Activated CD4-positive, alpha-beta T cell treated with anti-CD3 and anti-CD28 coated beads, Interleukin-2, amount 50 U/mL, for 16 hours (primary cell): ENCODE measurements at places on chromosomes 12 and 14.

DNA sequence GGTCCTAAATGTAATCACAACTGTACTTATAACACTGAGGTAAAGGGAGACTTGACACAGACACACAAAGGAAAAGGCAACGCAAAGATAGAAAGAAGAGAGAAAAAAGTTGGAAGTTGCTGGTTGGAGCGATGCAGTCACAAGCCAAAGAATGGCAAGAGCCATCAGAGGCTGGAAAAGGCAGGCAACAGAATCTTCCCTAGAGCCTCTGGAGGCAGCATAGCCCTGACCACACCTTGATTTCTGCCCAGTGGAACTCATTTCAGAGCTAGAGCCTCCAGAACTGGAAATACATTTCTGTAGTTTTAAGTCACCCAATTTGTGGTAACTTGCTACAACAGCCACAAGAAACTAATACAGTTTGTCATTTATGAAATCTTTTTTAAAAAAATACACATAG is 89.2 kb downstream of the PUS7L start:
- DNase-seq, result no peak

DNA sequence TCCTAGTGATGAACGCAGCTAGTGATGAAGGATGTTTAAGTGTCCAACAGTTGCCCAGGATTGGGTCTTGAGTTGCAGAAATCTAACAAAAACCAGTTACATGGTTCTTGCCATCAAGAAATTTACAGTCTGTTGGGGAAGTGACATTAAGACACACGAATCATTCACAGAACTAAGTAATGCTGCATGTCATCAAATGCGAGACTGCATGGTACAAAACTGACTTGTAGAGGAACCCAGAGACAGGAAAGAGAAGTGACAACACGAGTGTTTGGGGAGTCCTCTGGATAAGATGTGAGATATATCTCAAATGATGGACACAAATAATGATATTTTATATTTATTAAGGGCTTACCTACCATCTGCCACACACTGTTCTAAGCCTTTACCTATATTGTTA is 6.1 kb upstream of the SYNE3 start:
- DNase-seq, result peak; percentile 39

- peak; percentile 91 for DNase-seq
Observed at GRCh38 chr14:55097881-55098560, 31.0 kb upstream of the LGALS3 start.

- DNase-seq, result peak; percentile 9
Observed at GRCh38 chr14:87049950-87050349, 943.0 kb downstream of the GALC start.
